Left hindlimb (tissue), 1 donor: ENCODE measurements at places on chromosomes 7 and 10.

DNA sequence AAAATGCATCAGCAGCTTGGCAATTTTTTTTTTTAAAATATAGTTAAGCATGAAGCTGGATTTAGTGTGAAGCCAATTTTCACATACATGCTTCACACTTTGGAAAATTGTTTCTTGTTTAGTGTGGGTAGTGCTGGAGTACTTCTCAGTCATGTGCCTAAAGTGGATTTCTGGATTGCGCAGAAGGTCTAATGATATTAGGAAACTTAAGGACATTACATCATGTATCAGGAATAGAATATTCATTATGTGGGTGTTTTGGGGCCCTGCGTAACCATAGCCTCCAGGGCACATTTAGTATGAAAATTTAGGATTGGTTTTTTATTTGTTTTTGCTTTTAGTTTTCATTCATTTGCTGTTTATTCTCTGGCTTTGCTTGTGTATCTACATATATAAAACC, 28.8 kb upstream of the BNIP3 start:
- no peak for DNase-seq

DNA sequence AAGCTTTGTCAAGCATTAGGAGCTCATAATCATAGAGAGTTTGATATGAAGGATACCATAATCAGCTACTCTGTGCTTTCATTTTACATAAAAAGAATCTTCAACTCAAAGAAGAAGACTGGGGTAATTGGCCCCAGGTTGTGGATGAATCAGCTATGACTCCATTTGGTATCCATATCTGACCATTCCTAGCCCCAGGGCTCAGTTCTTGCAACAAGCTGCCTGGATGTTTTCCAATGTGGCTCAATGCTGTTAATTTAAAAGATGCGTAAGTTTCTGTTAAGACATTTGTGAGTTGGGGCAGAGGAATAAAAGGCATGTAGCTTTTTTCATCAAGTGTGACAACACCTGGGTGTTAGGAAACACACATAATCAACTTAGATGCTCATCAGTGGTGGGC, 951.1 kb downstream of the NRG3 start:
- no peak for DNase-seq

DNA sequence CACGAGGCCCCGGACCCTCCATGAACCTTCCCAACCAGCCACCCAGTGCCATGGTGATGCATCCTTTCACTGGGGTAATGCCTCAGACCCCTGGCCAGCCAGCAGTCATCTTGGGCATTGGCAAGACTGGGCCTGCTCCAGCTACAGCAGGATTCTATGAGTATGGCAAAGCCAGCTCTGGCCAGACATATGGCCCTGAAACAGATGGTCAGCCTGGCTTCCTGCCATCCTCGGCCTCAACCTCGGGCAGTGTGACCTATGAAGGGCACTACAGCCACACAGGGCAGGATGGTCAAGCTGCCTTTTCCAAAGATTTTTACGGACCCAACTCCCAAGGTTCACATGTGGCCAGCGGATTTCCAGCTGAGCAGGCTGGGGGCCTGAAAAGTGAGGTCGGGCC, 90.6 kb upstream of the PDCD4 start:
- no peak for DNase-seq

DNA sequence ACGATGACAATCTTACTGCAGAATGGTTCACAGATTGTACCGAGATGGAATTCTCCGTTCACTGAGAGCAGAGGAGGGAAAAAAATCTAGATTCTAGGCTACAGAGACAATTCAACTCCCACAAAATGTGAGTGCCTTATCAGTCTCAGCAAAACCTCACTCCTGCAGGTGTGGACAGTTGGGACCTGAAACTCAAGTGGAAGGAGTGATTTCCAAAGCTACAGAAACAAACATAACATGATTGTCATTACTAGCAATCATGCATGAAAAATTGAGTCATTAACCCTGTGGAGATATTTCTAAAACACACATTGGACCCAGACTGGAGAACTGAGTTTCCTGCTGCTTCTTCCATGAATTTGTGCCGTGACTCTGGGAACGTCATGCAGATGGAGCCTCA, 70.3 kb downstream of the CALML3 start:
- DNase-seq: no peak

- no peak for DNase-seq
Measured at GRCh38 chr10:86265236-86265894, 101.2 kb downstream of the GRID1 start.

- DNase-seq: no peak
Measured at GRCh38 chr7:74253835-74254128, 417 bp downstream of the RFC2 start.

DNA sequence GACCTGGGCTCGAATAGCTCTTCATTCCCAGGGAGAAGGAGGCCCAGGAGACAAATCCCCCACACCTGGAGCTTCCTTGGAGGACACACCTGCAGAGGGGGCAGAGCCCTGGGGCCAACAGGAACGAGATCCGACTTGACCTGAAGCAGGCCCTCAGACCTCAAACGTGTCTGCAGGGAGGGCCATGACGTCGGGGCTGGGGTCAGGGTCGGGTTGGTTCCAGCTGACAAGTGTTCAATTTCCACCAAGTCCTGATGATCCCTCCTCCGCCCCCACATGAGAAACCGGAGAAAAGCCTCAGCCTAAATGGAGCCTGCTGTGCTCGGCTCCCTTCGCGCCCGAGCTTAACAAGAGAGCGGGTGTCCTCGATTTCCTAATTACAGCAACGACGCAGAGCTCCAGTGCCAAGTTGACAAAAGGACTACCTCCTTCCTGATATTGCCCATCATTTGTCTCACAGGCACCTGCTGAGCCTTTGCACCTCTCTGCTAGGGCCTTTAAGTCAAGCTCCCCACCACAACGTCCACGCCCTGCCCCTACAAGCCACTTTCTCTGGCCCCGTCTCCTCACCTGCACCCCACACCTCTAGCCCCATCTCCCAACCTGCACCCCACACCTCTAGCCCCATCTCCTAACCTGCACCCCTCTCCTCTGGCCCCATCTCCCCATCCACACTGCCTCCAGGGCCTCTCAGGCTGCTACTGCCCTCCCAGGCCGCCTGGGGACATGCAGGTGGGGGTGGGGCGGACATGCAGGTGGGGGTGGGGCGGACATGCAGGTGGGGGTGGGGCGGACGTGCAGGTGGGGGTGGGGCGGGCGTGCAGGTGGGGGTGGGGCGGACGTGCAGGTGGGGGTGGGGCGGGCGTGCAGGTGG, 519.4 kb downstream of the GLRX3 start:
- no peak for DNase-seq

DNA sequence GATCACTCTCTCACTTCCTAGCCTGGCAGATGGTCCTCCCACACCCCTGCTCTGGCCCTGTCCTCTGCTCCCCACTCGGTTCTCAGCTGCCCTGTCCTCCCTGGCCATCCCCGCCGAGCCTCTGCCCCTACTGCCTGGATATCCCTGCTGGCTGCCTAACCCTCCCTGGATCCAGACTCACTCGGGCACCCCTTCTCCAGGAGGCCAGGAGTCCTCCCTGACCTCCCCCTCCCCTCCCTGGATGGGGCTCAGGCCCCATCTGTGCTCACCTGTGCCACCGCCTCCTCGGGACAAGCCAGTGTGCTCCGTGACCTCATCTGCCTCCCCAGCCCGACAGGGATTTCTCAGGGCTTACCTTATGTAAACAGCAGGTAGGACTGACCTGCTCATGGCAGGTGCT, 406.1 kb downstream of the TCERG1L start:
- DNase-seq: no peak

GRCh38 chr7:109387530-109387929, 817.9 kb downstream of the DNAJB9 start:
- DNase-seq: no peak

- DNase-seq: no peak
Measured at GRCh38 chr10:16883084-16883483, 65.9 kb upstream of the RSU1 start.

DNA sequence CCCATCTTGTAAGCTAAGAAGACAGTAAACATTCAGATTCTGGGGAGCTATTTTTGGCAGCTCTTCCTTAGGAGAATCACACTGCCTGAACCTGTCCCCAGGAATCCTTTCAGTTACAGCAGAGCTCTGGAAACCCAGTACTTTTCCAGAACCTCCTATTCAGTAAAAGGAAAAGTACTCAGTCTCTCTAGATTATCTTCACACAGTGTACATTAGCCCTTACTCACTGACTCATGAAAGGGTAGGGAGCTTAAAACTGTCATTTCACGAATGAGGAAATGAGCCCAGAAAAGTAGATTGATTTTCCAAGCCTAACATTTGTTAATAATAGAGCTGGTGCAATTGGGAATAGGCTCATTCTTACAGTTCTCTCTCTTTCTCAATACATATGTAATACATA, 3.9 kb upstream of the CNNM1 start:
- DNase-seq: no peak

- no peak for DNase-seq
Measured at GRCh38 chr7:7201578-7202374, 19.4 kb downstream of the C1GALT1 start.

DNA sequence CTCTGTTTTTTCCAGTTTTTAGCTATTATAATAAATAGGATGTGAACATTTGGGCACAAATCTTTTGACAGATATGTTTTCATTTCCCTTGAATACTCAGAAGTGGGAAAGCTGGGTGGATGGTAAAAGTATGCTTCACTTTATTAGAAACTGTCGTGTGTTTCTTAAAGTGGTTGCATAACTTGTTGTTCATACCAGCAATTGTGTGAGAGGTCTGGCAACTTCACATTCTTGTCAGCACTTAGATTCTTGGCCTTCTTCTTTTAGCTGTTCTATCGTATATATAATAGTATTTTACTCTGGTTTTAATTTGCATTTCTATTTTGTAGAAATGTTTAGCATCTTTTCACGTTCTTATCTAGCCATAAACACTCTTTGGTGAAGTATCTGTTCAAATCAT, 894.4 kb downstream of the KCNMA1 start:
- no peak for DNase-seq

GRCh38 chr10:5490698-5491464, 8.5 kb downstream of the CALML5 start:
- no peak for DNase-seq

DNA sequence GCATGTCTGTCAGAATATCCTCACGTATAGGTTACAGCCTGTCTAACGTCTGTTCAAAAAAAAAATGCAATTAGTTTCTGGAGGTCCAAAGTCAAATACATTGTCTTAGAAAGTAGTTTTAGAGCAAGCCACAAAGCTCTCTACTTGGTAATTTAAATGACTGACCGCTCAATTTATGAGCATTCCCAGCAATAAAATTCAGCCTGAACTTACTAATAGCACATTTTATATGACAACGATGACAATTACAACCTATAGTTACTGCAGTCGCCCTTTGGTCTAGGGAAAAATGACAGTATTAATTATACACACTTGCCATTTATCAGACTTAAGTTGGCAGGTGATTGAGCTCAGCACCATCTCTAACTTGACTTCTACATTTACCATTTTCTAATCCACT, 425.8 kb upstream of the STEAP1 start:
- no peak for DNase-seq

DNA sequence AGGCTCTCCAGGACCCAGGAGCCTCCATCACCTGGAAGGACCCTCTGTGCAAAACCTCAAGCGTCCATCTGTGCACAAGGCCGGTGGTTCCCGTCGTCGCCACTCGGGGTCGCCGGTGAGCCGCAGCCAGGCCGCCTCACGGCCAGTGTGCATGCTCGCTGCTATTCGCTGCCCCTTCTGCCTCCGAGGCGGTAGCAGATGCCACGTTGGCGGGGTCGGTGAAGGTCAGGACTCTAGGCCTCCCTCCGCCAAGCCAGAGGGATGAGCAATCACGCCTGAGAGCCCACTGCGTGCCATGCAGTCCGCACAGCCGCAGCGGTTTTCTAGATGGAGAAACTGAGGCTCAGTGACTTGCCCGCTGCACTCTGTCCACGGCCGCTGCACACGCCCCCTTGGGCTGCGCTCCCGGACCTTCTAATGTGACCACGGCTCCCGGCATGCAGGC, 5.7 kb downstream of the UPK3B start:
- DNase-seq: peak; percentile 53

- DNase-seq: no peak
Measured at GRCh38 chr7:138670594-138670993, 30.6 kb downstream of the SVOPL start.

- no peak for DNase-seq
Measured at GRCh38 chr7:15113752-15114151, 211.2 kb upstream of the DGKB start.

DNA sequence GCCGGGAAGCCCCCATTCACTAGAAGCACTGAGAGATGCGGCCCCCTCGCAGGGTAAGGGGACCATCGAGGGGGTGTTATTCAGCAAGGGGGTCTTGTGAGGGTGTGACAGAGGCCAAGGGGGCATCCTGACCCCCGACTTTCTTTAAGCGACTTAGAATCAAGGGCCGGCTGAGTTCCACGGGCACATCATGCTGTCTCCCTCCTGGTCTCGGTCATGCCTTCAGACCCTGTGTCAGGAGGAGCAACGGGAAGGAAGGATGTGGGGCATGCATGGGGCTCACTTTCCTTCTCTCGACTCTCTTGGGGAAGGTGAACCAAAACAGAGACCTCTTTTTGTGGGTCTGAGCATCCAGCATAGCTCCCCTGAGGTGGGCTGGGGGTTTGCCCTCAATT, 2.5 kb downstream of the ACSL5 start:
- DNase-seq: no peak

DNA sequence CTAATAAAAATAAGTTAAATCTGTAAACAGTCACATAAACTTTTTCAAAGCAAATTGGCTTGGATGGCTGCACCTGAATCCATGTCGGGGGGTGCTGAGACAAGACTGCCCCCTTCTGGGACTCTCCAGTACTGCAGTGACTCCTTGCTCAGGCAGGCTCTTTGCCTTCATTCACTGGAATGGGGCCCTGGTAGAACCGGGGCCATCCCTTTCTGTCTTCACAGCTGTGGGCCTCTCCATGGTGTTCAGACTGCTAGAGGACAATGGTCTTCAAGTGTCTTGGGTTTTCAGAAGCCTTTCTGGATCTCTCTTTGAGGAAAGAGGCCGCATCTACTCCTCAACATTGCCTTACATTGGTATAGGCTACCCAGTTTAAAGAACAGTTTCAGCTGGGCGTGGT, 16.1 kb upstream of the IMPDH1 start:
- peak; percentile 62 for DNase-seq

DNA sequence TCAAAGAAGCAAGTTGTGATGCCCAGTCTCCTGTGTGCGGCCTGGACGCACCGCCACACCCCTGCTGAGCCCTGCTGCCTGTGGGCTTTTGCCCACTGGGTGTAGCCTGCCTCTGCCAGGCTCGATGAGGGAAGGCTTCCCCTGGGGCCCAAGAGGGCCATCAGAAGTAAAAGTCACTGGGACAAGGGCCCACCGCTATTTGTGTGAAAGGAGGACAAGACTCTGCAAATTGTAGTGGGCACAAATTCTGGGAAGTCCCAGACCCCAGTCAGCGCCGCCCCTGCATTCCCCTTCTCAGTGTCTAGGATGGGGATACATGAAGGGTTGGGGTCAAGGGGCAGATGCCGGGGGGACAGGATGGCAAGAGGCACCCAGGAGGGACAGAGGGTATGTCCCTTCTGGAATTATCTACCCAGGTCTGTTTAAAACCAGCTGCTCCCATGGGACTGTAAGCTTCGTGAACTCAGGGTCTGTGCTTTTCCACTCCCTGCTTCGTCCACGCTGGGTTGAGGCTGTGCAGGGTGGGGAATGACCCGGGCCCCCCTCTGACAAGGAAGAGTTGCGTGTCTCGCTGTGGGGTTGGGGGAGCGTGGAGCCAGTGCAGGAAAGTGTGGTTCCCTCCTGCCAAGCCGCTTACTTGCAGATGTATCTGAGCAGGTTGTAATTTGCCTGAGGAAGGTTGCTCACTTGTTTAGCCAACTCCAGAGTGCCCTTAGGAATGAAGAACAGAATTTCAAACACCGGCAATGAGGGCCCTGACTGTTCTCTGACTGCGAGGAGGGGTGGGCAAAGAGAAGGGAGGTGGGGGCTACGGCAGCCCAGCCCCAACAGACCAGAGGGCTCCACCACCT, 147.2 kb downstream of the MAPK8 start:
- no peak for DNase-seq
